ENCODE measurements at places on chromosomes 11 and 22. TPM values are rescaled to one million over a fixed set of nuclear protein-coding genes. Genes with fewer than 3 reads are reported as not detected.

- H3K36me3 ChIP-seq = no peaks in the 10 kb centered on the region
- H3K27me3 ChIP-seq = no peaks in the 10 kb centered on the region
- no peaks in the 10 kb centered on the region for H3K4me1 ChIP-seq
Observed at GRCh38 chr11:83349296-83349695, 63.1 kb upstream of the CCDC90B start.

- H3K36me3 ChIP-seq = no peaks in the 10 kb centered on the region
- no peak for DNase-seq
- H3K4me3 ChIP-seq = peak overlapping the region; percentile 53
- no peaks in the 10 kb centered on the region for H3K4me1 ChIP-seq
- peak overlapping the region; percentile 90 for H3K27ac ChIP-seq
Observed at GRCh38 chr22:35893698-35894097, 134.9 kb downstream of the RBFOX2 start.

GRCh38 chr11:84496122-84496521, 1131.0 kb downstream of the DLG2 start:
- H3K4me1 ChIP-seq = no peaks in the 10 kb centered on the region
- no peak overlapping the region for H3K27ac ChIP-seq
- H3K27me3 ChIP-seq = no peaks in the 10 kb centered on the region
- no peaks in the 10 kb centered on the region for H3K36me3 ChIP-seq
- DNase-seq = no peak

GRCh38 chr11:114099392-114100178, 40.1 kb downstream of the ZBTB16 start:
- peak; percentile 54 for DNase-seq
- H3K36me3 ChIP-seq = no peaks in the 10 kb centered on the region

GRCh38 chr11:115168229-115168671, 336.0 kb downstream of the CADM1 start:
- no peak for DNase-seq
- no peak overlapping the region for H3K4me3 ChIP-seq
- no peaks in the 10 kb centered on the region for H3K27me3 ChIP-seq
- no peaks in the 10 kb centered on the region for H3K4me1 ChIP-seq

GRCh38 chr11:125327518-125328224, 163.1 kb downstream of the PKNOX2 start:
- no peak overlapping the region for H3K4me3 ChIP-seq
- no peak for DNase-seq
- H3K27me3 ChIP-seq = no peaks in the 10 kb centered on the region
- no peaks in the 10 kb centered on the region for H3K36me3 ChIP-seq
- H3K4me1 ChIP-seq = no peaks in the 10 kb centered on the region
- H3K27ac ChIP-seq = no peak overlapping the region

DNA sequence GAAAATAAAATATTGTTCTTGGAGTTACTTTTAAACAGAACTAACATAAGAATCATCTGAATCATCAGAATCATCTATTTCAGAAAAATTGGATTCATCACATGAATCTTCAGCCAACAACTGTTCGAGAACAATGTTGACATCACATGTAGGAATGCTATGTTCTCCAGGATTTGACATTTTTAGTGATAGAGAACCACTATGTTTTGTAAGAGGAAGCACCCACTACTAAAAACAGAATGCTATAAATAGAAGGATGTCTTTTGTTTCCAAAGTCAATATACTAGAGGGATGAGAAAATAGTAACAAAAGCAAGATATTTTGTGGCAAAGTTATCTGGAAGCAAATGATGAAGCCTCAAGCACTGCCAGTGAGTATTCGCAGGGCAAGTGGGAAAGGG, 263.4 kb upstream of the DDI1 start:
- H3K4me3 ChIP-seq = no peak overlapping the region
- no peak for DNase-seq
- no peaks in the 10 kb centered on the region for H3K4me1 ChIP-seq
- H3K27me3 ChIP-seq = no peaks in the 10 kb centered on the region
- H3K27ac ChIP-seq = no peak overlapping the region
- H3K36me3 ChIP-seq = no peaks in the 10 kb centered on the region

DNA sequence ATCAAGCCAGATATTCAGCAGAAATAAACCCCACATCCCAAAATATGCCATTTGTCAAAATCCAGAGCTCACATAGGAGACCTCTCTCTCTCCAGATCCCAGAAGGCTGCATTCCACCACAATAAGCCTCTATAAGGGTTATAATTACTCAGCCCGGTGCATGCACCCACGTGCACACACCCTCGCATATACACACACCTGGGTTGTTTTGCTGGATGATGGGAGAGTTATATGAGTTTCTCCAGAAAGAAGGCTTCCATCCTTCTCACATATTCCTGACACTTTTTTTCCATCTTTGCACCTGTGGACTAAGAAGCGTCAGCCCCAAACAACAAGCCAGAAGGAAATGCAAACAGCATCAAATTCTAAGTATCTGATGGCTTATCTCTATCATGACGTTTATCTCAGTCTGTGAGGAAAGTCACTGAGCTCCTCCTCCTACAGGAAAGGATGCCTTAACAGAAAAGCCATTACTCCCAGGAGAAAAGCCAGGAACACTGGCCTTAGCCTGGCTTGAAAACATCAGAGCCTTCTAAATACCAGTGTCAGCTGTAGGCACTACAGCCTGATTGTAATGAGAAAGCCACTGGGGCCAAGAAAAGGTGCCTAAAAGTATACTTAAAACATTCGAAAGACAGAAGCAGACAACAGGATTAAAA, 253.2 kb downstream of the LARGE1 start:
- no peak overlapping the region for H3K4me3 ChIP-seq
- no peaks in the 10 kb centered on the region for H3K27me3 ChIP-seq
- no peak for DNase-seq
- peak overlapping the region; percentile 41 for H3K27ac ChIP-seq

- DNase-seq = peak; percentile 87
- no peak overlapping the region for H3K4me3 ChIP-seq
- H3K4me1 ChIP-seq = no peaks in the 10 kb centered on the region
- H3K27ac ChIP-seq = peak overlapping the region; percentile 67
- no peaks in the 10 kb centered on the region for H3K27me3 ChIP-seq
- peaks cover 14% of the 10 kb centered on the region for H3K36me3 ChIP-seq
Observed at GRCh38 chr11:77082838-77083565, 16.2 kb downstream of the CAPN5 start.

GRCh38 chr11:1832211-1832919, 2.4 kb upstream of the SYT8 start:
- no peaks in the 10 kb centered on the region for H3K36me3 ChIP-seq
- no peak for DNase-seq
- H3K27ac ChIP-seq = no peak overlapping the region
- no peaks in the 10 kb centered on the region for H3K27me3 ChIP-seq
- no peaks in the 10 kb centered on the region for H3K4me1 ChIP-seq

DNA sequence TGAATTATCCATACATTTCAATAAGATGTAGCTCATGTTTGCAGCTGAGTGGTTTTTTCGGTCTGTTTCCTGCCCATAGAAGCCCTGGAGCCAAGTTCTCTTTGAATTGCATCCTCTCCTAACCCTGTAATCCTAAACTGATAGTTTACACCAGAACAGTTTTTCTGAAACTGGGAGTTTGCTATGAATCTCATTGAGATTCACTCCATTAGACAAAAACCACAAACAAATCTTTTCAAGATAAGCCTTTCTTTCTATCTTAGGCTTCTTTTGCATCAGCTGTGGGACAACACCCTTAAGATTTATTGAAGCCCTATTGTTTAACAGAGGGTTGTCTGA, 324.8 kb downstream of the DYNC2H1 start:
- no peak overlapping the region for H3K27ac ChIP-seq
- H3K27me3 ChIP-seq = no peaks in the 10 kb centered on the region

- H3K36me3 ChIP-seq = no peaks in the 10 kb centered on the region
- H3K27ac ChIP-seq = no peak overlapping the region
- H3K4me1 ChIP-seq = peaks cover 15% of the 10 kb centered on the region
- peaks cover 41% of the 10 kb centered on the region for H3K27me3 ChIP-seq
Observed at GRCh38 chr11:2442589-2442988, 1.7 kb downstream of the TRPM5 start.

DNA sequence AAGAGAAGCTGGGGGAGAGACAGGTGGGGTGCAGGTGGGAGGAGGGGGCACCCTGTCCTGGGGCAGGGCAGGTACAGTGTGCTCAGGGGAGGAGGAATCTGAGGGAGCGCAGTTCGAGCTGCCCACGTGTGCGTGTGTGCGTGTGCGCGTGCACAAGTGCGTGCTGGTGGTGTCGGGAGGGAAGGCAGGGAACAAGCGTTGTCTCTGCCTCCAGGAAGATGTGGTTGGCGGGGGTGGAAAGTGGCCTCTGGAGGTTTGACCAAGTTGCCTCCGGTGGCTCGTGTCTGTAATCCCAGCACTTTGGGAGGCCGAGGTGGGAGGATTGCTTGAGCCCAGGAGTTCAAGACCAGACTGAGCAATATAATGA, 49.9 kb upstream of the THY1 start:
- no peak overlapping the region for H3K27ac ChIP-seq
- no peak for DNase-seq
- H3K4me1 ChIP-seq = no peaks in the 10 kb centered on the region

- no peak overlapping the region for H3K27ac ChIP-seq
- peaks cover 5% of the 10 kb centered on the region for H3K36me3 ChIP-seq
- no peaks in the 10 kb centered on the region for H3K27me3 ChIP-seq
- H3K4me1 ChIP-seq = peaks cover 14% of the 10 kb centered on the region
- H3K4me3 ChIP-seq = no peak overlapping the region
Observed at GRCh38 chr22:29092243-29092642, 19.4 kb downstream of the KREMEN1 start.

DNA sequence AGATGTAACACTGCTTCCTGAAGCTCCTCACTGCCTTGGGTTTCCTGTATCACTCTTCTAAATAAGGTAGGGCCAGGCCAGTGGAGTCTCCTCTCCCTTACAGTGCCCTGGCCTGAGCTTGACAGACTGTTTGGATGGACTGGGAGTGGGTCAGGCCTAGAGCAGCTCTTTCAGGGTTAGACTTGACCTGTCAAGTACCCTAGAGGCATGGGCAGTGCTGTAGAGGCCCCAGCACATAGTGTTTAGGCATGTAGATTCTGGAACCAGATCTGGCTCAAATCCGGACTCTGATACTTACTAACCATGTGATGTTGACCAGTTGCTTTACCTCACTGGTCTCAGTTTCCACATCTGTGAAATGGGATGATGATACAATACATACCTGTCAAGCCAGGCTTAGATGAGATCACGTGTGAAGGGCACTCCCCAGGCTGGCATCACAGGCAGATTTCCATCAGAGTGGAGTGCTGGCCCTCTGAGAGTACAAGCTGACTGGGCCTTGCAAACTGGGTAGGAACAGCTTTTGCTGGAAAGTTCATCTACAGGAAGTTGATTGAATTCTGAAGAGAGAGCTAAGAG, 1.4 kb upstream of the MICAL2 start:
- no peaks in the 10 kb centered on the region for H3K36me3 ChIP-seq
- no peak overlapping the region for H3K4me3 ChIP-seq
- DNase-seq = no peak
- H3K27ac ChIP-seq = no peak overlapping the region
- no peaks in the 10 kb centered on the region for H3K27me3 ChIP-seq

DNA sequence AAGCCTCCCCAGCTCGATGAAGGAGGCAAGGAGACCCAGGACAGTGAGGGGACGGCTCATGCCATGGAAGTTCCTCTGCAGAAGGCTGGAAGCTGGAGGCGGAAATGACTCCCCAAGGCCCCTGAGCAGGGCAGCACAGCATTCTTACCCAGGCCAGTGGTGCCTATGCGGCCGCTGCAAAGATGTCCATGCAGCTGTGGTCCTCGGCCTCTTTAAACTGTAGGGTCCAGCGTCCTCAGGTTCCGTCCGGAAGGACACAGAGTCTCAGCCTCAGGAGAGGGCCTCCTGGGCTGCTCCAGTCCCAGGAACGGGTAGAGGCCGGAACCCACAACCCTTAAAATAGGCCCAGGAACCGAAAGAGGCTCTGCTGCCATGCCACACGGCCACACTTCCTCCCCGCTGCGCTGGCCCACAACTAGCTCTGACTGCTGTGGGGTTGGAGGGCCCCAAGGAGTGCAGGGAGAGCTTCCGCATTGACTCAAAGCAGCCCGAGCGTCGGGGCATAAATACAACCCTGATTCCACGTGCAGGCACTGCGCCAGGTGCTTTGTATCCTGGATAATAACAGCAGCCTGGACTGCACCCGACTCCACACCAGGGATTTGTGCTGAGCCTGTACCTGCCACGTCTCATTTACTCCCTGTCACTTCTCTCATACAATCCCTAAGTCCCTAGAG, 5.5 kb downstream of the KIAA0930 start:
- no peak overlapping the region for H3K4me3 ChIP-seq
- DNase-seq = no peak
- no peaks in the 10 kb centered on the region for H3K36me3 ChIP-seq
- no peak overlapping the region for H3K27ac ChIP-seq

GRCh38 chr22:30485362-30485988, 13.7 kb upstream of the SEC14L3 start:
- H3K36me3 ChIP-seq = no peaks in the 10 kb centered on the region
- no peak overlapping the region for H3K4me3 ChIP-seq
- H3K27ac ChIP-seq = no peak overlapping the region
- H3K4me1 ChIP-seq = no peaks in the 10 kb centered on the region
- DNase-seq = peak; percentile 77

PYGM gene
- 28.5 TPM for total RNA-seq

SCGB1D2 gene
- not detected for total RNA-seq

FAM111B gene
- 0.36 TPM for total RNA-seq

ADAMTS8 gene
- 8.4 TPM for total RNA-seq

OR10A2 gene
- total RNA-seq = not detected

LYVE1 gene
- 152 TPM for total RNA-seq

PRSS23 gene
- total RNA-seq = 132 TPM

SHISAL1 gene
- 24.0 TPM for total RNA-seq

FOLR2 gene
- 14.7 TPM for total RNA-seq

IGSF9B gene
- total RNA-seq = 53.7 TPM
